ENCODE measurements at places on chromosomes 7 and 10.

GRCh38 chr7:102415685-102416225, 17.6 kb upstream of the ORAI2 start:
- peak; percentile 79 for DNase-seq

- DNase-seq: no peak
These were observed 30.3 kb downstream of the CALML3 start for GRCh38 chr10:5555021-5555510.

DNA sequence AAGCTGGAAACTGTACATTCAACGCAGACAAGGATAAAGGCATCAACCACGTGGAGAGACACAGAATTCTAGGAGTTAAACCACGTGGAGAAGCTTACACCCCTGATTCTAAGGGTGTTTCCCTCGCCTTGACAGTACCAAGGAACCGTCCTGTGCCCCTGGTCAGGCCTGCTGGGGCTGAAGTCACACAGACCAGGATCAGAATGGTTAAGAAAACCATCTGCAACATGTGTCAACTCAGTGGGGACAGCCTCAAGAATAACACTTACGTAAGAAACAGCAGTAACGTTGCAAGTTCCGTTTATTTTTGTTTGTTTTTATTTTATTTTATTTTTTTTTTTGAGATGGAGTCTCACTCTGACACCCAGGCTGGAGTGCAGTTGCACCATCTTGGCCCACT, 55.6 kb downstream of the CHST15 start:
- DNase-seq: no peak

DNA sequence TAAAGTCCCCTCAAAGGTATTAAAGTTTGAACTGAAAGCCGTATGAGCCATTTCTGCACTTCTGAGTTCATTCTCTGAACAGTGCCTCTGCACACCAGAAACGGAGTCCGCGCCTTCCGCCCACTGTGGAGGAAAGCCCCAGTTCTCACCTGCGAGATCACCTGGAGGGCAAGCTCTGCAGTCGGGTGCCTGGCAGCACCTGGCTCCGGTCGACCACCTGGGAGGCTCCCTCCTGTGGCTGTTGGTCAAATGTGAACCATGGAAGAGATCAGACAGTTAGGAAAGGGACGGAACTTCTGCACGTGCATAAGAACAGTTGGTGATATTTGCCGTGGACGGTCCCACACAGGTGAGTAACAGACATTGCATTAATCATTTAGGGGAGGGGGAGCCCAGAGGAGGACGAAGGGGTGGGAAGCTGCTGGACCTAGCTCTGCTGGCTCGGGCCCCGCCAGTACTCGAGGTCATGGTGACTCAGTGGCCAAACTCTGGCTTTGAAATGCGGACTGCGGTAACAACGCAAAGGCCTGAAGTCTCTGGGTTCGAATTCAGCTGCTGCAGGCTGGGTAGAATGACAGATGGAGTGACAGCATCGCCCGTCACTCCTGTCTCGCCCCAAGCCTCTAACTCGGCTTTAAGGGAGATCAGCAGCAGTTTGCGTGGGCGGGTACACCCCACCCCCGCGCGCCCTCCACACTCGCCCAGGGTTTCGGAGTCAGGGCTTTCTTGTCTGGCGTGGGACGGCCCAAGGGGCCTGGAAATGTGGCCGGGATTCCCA, 1.7 kb upstream of the DPYSL4 start:
- no peak for DNase-seq

DNA sequence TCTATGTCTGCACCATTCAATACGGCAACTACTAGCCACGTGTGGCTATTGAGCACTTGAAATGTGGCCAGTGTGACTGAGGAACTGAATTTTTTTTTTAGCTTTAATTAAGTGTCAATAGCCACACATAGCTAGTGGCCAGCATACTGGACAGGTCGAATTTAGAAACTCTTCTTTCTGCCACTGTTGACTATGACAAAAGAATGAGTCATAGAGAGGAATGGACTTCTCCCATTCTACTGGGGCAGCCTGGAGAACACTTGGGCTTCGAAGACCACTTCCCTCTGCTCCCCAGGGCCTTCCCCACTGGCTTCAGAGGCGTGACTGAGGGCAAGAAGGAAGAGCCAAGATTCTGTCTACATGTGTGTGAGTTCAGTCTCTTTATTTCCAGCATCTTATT, 137.5 kb downstream of the SNX10 start:
- no peak for DNase-seq

DNA sequence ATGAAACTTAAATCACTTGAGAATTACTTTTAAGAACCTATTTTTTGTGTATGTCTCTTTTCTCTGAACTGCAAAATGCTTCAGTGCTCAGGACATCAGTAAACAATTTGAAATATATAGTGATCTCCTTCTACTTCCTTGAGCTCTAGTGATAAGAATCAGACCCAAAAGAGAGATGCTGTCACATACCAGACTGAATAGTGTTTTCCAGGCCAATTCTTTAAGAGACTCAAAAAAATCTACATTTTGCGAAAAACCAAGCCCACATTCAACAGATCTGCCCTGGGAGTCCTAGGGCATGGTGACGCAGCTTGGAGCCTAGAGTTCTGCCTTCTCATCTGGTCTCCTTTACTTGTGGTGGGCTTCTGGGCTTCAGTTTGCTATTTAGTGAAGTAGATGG, 72.1 kb upstream of the SLC13A1 start:
- no peak for DNase-seq

DNA sequence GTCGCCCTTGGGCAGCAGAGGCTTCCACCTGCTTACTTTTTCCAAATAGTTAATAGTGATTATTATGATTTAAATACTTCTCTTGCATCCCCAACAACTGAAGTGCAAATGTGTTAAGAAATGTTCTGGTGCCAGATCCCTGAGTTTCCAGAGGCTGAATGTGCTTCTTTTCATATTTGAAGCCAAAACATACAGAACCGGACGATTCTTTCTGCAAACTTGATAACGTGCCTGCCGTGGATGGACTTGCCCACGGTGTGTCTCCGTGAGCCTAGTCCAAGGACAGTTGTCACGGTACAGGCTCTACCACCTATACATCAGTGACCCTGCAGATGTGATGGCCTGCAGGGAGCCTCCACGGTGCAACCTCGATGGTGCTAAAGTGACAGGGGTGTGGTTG, 198.6 kb upstream of the LYZL2 start:
- no peak for DNase-seq

- no peak for DNase-seq
These were observed 48.2 kb upstream of the ODAD2 start for GRCh38 chr10:28047061-28047460.

GRCh38 chr10:80196950-80197315, 8.4 kb downstream of the ANXA11 start:
- DNase-seq: no peak

- DNase-seq: no peak
These were observed 5.5 kb downstream of the CCL24 start for GRCh38 chr7:75808106-75808505.

GRCh38 chr7:141477865-141478264, 73.3 kb upstream of the AGK start:
- no peak for DNase-seq

- no peak for DNase-seq
These were observed 114.3 kb downstream of the TBXAS1 start for GRCh38 chr7:139943401-139943800.

DNA sequence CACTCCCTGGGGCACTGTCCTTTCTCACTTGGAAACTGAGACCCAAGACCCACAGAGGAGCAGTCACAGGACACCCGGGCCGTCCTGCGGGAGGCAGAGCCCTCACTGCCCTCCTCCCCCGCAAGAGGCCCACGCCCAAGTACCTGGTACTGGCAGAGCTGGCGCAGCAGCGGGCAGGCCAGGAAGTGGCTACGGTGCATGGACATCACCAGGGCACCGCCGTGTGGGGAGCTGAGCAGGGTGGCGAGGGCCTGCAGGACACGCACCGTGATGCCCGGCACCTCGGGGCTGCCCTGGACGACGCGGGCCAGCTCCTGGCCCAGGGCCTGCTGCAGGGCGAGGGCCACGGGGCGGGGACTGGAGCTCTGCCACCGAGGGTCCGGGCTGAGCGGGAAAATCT, 20.0 kb upstream of the MICALL2 start:
- DNase-seq: no peak

DNA sequence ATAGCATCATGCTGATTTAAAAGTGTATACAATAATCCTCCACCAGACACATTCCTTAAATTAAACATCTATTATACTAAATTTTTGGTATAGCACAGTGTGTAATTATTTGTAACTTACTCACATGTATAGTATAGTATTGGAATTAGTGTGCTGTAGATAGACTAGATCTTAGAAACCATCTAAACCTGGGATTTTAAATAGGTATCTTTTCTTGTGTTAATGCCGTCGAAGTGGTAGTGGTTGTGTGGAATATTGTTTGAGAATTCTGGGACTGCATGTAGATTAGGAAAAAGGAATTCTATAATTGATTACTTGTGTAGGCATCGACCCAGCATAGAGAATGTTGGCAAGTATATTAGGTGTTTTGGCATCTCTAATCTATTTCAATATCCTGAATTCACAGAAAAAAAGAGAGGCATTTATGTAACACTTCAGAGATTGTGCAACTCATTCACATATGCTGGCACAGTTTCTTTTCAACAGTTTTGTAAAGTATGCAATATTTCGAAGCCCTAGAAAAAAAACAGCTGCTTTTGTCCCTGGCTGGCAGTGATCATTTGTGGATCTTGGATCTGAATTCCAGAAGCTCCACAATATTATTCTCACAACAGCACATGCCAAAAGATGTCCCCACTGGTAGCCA, 145.5 kb upstream of the AGR3 start:
- no peak for DNase-seq

GRCh38 chr10:30505543-30506298, 71.7 kb downstream of the MAP3K8 start:
- DNase-seq: no peak

GRCh38 chr10:59635502-59636290, 74.0 kb downstream of the SLC16A9 start:
- no peak for DNase-seq

- no peak for DNase-seq
These were observed 37.2 kb downstream of the CLEC2L start for GRCh38 chr7:139560678-139561077.

GRCh38 chr10:131923038-131923756, 22.4 kb downstream of the PPP2R2D start:
- no peak for DNase-seq

DNA sequence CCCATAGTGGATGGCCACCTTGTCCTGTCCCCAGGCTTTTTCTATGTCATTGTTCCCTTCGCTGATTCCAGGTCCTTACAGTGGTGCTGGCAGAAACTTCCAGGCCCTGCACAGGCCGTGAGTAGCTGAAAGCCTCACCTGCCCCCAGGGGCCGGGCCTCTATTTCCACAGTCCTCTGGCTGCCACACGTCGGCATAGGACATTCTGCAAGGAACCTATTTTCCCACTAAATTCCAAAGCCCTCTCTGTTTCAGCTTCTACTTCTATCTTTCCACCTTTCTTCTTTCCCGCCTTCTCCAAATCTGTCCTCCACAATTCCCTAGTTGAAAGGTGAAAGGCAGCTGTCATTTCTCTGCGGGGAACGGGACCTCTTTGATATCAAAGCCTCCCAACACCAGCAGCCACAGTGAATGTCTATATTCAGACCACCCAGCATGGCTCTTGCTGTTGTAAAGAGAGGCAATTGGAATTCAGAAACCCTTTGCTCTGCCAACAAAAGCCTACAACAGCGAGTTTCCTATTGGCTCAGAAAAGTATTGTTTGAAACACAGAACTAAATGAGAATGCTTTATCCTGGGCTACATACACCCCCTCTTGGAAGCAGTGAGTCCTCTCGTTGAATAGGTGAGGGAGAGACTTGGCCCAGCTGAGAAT, 607.7 kb downstream of the GALNT17 start:
- DNase-seq: no peak

DNA sequence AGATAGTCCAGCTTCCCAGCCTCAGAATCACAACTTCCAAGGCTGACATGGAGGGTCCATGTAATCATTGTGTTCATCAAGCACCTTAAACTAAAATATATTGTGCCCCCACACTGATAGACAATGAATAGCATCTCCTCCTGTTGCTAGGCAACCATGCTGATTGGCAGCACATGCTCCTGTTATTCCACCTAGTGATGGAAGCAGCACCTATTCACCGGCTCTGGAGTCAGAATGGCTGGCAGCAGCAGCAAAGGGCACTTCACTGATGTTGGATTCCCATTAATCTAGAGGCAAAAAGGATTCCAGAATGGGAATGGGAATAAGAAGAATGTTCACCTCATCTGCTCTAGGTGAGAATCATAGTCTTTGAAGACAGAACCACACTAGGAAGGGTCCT, 55.0 kb downstream of the RELN start:
- DNase-seq: no peak

- peak; percentile 66 for DNase-seq
These were observed 117.4 kb downstream of the INPP5A start for GRCh38 chr10:132654708-132655661.

GRCh38 chr10:78004215-78005026, 24.9 kb downstream of the POLR3A start:
- DNase-seq: no peak

Measured in activated naive CD4-positive, alpha-beta T cell treated with anti-CD3 and anti-CD28 coated beads, Interleukin-2, amount 10 ng/mL, durations not matched to agents 7 days and 5 days (primary cell).